ENCODE measurements at places on chromosomes 1 and 21.

DNA sequence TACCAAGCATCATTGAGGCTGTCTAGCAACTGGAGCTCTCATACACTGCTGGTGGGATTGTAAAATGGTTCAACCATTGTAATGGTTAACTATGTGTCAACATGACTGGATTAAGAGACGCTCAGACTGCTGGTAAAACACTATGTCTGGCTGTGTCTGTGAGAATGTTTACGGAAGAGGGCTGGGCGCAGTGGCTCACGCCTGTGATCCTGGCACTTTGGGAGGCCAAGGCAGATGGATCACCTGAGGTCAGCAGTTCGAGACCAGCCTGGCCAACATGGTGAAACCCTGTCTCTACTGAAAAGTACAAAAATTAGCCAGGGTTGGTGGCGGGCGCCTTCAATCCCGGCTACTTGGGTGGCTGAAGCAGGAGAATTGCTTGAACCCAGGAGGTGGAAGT is 4.8 kb upstream of the FCRLA start:
- no peak for DNase-seq

- DNase-seq = peak; percentile 77
Measured at GRCh38 chr1:224377676-224378006, 21.0 kb downstream of the CNIH4 start.

DNA sequence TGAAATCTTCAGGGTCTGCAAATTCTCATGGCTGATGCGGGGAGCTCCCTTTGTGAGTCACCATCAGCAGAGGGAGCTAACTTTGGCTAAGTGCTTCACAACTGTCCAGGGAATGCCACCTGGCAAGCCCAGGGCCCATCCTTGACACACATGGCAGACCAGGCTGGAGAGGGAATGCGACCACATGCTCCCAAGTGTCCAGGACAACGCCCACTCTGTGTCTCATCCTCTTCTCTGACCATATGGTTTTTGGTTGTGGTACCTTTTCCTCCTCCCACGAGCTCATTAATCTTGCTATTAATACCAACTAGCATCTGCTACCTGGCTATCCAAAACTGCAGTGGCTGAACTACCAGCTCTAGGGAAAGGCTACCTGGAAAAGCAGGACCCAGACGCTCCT is 37.1 kb upstream of the CLSTN1 start:
- no peak for DNase-seq

DNA sequence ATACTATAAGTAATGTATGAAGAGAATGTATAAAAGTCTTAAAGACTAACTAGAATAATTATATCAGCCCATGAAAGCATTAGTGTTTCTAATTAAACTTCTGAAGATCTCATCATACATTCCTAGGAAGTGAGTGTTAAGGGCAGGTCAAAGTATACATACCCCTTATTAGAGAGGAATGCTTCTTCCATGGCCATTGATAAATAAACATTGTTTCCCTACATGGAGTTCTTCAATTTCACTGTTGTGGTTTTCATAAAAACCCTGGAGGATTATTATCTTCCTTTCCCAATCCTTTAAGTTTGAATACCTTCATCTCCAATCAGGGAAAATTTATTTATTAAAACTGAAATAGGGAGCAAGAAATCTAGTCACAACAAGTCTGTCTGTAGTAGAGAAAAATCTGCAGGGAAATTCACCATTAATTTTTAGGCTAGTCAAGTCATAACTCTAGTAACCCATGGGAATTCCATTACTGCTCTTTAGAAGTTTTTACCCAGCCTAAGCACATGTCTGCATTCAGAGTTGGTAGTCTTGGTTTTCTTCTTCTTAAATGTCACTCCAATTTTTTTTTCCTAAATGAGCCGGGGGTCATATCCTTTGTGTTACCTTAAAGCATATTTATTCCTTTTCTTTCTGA is 147.0 kb downstream of the TNFSF18 start:
- no peak for DNase-seq

GRCh38 chr1:17923666-17924065 is 168.5 kb downstream of the ACTL8 start:
- DNase-seq = no peak

DNA sequence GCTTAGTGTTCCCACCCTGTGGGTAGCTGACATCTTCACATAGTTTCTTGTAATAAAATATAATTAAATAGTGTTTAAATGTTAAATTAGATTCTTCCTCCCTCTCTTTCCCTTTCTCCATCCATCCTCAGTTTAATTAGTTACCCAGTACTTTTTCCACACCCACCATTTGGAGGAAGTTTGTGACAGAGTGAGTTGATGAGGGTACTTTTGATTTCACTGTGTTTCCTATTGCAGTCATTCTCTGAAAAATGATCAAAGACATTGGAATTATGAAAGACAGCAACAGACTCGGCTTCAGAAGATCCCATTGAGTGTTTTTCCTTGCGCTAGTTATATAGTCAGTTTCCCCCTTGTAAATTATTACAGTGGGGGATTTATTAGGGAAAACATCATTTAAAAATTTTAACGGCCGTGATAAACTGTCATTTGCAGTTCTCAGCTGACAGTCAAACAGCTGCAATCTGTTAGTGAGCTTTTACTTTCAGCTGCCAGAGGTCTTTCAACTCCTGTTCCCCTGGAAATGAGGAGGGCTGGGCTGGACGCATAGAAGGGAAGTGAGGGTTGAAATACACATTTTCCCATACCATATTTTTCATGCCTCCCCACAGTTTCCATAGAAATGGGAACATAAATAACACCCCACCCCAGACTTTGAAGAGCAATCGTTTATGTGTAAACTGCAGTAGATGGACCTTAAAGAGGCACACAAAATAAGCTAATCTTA is 61.3 kb upstream of the CACYBP start:
- no peak for DNase-seq

- DNase-seq = no peak
Measured at GRCh38 chr1:106755682-106756406, 300.6 kb upstream of the PRMT6 start.

- DNase-seq = no peak
Measured at GRCh38 chr1:224632921-224633321, 16.8 kb downstream of the CNIH3 start.

DNA sequence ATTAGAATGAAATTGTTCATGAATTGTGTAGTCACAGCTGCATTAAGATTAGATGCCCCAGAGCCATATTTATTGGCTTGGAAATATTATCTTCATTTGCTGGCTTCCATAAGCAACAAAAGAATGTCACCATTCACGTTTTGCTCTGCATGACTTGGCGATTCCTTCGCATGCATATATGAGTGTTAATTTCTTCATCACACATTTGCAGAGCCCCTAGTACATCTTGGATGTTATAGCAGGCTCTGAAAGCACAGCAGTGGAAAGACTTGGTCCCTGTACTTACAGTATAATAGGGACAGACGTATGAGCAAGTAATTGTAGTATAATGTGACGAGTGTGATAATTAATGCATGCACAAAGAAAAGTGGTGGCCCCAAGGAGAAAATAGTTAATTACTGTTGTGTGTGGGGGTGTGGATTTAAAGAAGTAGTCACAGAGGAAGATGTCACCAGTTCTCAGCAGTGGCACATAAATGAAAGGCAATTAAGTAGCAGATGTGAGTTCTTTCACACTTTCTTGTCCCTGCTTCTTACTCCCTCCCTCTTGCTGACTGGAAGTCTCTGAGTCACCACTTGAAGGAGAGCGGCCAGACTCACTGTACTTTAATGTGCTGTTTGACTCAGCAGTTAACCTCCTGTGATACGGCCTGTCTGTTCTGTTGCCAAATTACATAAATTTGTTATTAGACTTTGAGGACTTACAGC is 21.0 kb downstream of the S100A10 start:
- DNase-seq = no peak

DNA sequence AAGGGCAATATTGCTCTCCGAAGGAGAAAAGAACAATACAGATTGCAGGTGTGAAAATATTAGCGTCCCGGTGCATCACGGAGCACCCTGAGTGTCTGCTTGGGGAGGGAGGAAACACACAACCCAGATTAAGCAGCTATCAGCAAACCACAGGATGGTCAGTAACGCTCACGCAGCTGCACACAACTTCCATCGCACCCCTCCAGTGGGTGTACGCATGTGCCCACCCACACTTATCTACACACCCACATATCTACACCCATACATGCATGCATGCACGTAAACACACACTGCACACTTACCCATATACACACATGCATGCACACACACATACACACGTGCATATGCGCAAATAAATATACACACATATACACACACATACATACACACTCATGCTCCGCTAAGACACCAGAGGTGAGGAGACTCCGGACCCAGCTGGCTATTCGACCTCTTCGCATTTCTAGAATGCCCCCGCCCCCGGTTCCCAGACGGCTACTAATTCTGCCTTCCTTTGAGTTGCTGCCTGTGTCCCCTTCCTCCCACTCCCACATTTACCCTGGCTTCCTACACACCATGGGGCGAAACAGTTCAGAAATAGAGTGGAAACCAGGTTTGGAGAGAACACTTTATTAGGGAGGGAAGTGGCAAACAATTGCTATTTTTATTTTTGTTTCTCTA is 26.2 kb downstream of the ITPKB start:
- no peak for DNase-seq

DNA sequence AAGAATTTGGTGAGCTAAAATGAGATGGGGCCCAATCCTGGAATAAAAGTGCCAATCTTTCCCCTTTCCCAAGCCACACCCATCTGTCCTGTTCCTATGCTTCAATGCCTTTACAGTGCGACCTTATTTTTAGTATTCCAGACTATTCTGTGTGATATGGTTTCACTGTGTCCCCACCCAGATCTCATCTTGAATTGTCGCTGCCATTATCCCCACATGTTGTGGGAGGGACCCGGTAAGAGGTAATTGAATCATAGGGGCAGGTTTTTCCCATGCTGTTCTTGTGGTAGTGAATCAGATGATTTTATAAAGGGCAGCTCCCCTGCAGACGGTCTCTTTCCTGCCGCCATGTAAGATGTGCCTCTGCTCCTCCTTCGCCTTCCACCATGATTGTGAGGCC is 129.3 kb upstream of the KIF26B start:
- no peak for DNase-seq

- no peak for DNase-seq
Measured at GRCh38 chr21:34671891-34672290, 3.1 kb downstream of the CLIC6 start.
